ENCODE measurements at places on chromosomes 13 and 19. TPM values are rescaled to one million over a fixed set of nuclear protein-coding genes. Genes with fewer than 3 reads are reported as not detected.

Gene EFNA2
- not detected for total RNA-seq

Gene EDDM13
- total RNA-seq, result not detected

Gene KHSRP
- 50.0 TPM for total RNA-seq

Gene CGB5
- 8.1 TPM for total RNA-seq

Gene CGB2
- 4.2 TPM for total RNA-seq

All from M059J (cell line).